ENCODE measurements at places on chromosomes 7 and 10.
A peak's percentile ranks its signal among the peaks of the same experiment; 100 is the strongest.

- no peak for DNase-seq
Observed at GRCh38 chr7:101885597-101885955, 68.2 kb downstream of the CUX1 start.

- no peak for DNase-seq
Observed at GRCh38 chr7:121334875-121335648, 6.3 kb downstream of the WNT16 start.

DNA sequence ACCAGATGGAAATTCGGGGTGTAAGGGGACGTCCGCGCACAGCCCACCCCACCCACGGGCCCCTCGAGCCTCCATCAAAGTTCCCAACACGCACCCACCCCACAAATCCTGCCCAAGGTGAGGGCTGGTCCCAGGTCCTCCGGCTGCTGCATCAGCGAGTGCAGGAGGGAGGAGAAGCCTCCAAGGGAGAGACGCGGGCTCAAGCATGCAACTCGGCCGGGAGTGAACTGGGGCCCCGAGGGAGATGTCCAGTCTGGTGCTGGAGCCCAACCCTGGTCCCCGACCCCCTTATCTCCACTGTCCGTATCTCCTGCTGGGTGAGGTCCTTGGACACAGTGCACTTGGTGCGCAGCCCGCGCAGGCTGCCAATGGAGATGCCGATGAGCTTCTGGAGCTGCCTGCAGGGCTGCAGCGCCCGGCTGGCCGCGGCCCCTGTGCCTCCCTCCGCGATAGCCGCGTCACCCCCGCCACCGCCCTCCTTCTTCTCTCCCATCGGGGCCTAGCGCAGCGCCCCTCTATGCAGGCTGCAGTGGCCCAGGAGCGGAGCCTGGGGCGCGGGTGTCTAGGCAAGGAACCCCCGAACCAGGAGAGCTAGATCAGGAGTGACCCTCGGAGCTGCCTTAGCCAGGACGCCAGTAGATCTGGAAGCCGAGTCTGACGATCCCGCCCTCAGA, 489.2 kb downstream of the ZNF33B start:
- no peak for DNase-seq

DNA sequence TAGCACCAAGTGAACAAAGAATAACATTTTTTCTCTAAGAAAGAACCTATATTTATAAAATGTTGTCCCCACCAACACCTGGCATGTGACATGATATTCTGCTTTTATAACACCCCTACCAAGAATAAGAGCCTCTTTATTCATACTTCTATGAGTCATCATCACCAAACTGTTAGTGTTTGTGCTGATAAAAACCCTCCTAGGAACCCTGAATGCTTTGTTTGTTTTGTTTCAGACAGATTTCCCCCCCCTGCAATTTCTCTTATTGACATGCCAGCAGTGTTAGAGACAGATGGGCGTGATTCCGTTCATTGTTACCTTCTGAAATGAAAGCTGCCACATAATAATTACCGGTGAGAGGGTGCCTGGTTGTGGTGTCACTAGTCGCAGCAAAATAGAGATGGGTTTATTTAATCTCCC, 651.1 kb downstream of the SORCS1 start:
- no peak for DNase-seq

GRCh38 chr10:24528946-24529345, 194.7 kb downstream of the ARHGAP21 start:
- no peak for DNase-seq

DNA sequence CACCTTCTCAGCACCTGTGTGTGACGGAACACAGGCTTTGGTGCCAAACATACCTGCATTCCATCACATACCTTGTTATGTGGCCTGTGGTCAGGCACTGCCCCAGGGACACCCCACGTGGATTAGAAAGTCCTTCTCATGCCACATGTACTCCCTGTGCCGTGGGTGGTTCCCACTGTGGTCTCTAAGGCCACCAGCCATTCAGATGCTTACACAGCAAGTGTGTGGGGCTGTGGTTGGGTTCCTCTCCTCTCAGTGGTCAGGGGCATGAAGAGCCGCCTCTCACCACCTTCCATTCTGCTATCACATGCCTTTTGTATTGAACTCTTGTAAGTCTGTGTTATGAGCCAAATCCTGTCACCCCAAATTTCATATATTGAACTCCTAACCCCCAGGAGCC, 85.1 kb upstream of the IGFBP3 start:
- no peak for DNase-seq

DNA sequence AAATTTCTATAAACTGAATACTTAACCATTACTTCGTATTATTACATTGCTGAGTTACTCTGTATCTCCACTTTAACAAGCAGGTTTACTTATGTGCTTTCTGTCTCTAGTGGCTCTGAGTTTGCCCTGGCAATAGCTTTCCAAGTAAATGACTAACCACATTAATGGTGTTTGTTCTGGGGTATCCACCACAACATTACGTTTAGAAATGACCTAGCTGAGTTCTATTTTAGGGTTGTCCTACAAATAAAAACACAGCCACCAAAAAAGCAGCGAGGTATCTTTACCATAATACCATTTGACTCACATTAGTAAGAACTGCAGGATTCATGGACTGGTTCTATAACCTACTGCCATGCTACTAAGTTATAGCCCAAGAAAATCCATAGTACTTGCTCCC, 83.1 kb downstream of the HIBADH start:
- no peak for DNase-seq

- no peak for DNase-seq
Observed at GRCh38 chr7:84484502-84485079, 290.0 kb upstream of the SEMA3A start.

DNA sequence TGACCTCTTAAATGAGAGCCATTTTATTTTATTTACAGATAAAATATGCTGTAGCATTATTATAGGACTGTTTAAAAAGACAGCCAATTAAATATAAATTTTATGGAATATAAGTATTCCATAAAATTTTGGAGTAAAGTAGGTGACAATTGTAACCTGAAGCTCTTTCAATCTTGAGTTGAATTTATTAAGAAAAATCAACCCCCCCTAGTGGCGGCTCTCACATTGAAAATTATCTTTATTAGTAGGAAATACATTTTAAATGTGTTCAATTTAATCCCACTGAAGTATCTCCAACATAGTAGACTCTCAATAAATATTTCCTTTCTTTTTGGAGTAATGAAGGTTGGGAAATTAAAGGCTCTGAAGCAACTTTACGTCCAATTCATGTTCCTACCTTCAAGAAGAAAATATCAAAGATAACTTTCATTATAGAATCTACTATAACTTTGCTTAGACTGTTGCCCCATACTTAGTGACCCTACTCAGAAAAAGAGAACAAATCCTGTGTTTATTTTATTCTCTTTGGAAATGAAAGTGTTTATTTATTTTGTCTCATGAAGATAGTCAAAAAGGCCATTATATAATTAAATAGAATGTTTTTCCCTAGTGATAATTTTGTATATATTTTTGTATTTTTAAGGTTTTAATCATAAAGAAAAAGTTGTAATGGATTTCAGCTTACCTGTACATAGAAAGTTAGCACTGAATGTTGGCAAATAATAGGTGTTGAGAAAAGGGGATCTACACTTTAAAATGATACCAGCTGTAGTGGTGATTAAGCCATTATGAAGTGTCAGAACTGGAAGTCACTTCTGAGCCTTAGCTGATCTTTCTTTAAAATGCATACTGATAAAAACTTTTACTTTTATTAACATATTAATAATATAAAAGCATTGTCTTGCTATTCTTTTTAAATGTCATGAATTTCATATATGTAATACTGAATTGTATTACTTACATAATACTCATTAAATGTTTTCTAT, 3.3 kb downstream of the AHR start:
- peak; percentile 12 for DNase-seq

DNA sequence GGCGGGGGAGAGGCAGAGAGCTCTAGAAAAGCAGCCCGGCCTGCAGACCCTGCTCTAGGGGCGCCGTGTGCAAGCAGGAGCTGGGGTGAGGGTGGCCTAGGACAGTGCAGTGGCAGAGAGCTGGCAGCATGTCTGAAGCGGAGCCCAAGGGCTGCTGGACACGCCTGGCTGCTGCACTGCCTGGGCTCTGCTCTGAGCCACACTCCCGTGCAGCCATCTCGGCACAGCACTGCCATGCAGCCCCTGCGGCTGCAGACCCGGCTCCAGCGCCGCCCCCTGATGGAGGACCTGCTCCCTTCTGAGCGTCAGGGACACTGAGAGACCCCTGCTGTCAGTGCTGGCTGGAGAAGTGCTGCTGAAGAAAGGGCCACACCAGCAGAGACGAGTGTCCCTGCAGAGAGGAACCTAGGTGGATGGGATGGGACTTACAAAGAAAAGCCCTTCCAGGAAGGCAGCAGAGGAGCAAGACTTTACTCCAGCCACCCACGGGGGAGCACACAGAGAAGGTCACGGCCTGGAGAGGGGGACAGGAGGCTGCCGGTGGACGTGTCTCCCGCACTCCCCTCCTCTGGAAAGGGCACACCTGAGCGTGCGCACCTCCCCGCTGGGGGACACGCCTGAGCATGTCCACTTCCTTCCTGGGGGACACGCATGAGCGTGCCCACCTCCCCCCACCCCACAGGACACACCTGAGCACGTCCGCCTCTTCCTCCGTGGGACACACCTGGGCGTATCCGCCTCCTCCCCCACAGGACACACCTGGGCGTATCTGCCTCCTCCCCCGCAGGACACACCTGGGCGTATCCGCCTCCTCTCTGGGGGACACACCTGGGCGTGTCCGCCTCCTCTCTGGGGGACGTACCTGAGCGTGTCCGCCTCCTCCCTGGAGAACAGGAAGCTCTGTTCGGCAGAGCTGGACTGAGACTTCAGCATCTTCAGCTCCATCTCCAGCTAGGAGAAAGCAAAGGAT, 252.9 kb downstream of the MAD1L1 start:
- no peak for DNase-seq

GRCh38 chr10:6013413-6014192, 36.3 kb upstream of the IL15RA start:
- no peak for DNase-seq

- DNase-seq = no peak
Observed at GRCh38 chr7:28904578-28905048, 53.5 kb downstream of the TRIL start.

- no peak for DNase-seq
Observed at GRCh38 chr7:50663396-50664102, 98.3 kb upstream of the DDC start.

DNA sequence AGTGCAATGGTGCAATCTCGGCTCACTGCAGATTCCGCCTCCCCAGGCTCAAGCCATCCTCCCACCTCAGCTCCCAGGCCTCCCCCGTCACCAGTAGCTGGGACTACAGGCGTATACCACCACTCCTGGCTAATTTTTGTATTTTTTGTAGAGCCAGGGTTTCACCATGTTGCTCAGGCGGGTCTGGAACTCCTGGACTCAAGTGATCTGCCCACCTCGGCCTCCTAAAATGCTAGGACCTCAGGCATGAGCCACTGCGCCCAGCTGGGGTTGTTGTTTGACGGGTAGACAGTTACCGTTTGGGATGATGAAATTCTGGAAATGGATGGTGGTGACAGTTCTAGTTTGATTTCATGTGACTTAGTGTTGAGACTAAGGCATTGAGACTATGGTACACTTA, 15.3 kb downstream of the CALML3 start:
- DNase-seq = no peak

DNA sequence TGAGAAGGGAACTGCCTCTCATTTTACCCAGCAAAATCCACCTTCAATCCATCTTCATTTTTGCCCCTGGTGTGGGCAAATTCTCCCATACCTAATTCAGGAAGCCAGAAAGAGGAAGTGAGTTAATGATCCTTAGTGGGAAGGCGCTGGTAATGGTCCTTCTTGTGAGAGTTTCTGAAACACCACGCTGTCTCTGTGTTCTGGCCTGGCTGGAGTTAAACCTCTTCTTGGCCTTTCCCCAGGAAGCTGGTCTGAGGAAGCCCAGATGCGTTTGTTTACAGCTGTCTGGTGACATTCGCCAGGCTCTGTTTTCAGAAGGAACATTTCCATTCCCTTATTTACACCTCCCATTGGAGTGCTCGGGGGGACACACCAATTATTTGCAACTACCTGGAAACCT, 24.3 kb downstream of the HTRA1 start:
- DNase-seq = no peak

DNA sequence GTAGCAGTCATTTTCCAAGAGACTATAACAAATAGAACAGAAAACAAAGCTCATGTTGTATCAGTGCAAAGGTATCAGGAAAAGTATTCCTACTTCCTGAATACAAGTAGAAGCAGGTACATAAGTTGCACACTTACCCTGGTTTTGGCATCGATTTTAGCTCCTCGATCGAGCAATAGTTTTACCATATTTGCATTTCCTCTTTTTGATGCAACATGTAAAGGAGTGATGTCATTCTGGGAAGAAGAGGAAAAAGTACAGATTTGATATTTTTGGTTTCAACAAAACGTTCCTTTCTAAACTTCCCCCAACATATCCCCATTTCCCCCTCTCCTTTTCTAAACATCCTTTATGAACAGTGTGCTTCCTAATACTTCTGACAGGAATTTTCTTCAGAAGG, 155.1 kb downstream of the ANK3 start:
- no peak for DNase-seq

- DNase-seq = no peak
Observed at GRCh38 chr10:997266-998022, 9.2 kb downstream of the GTPBP4 start.

GRCh38 chr7:130421684-130422083, 19.1 kb downstream of the CEP41 start:
- no peak for DNase-seq

GRCh38 chr7:149759093-149759860, 14.1 kb downstream of the ZNF467 start:
- no peak for DNase-seq

- DNase-seq = peak; percentile 72
Observed at GRCh38 chr10:123721441-123722049, 55.4 kb downstream of the GPR26 start.

DNA sequence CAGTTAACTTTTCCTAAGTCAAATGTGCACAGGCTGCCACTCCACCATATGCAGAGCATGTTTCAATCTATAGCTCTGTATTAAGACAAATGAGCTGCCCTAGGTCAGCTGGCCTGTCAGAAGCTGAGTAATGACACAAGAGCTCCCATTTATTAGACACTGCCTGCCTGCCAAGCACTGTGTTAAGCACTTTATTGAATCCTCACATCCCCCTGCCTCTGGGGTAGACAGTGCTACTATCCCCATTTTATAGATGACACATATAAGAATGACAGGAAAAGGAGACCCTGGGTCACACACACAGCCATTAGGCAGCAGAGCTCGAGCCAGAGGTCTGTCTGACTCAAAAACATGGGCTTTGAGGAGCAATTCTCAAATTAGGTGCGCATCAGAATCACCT, 179.8 kb upstream of the PDE1C start:
- DNase-seq = no peak
